ENCODE measurements at places on chromosomes 2 and 18. TPM values are rescaled to one million over a fixed set of nuclear protein-coding genes. Genes with fewer than 3 reads are reported as not detected.

EMX1 gene
- not detected for total RNA-seq

DNA sequence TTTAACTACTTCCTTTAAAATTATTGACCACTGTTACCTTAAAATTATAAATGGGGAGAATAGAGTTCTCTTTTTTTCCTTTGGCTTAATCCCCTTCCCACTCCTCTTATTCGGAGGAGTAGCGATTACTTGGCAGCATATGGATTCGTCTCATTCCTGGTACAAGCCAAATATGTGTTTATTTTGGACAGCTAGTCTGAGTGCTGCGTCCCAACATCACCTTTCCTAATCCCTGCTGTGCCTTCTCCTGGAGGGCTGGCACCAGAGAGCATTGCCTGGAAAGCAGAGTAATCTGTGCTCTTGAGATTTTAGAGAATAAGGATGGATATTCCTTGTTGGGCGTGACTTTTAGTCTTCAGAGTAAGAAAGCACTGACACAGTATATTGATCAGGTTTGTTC, 185.6 kb downstream of the AGAP1 start:
- no peaks in the 10 kb centered on the region for H3K4me1 ChIP-seq
- no peak overlapping the region for H3K27ac ChIP-seq
- H3K27me3 ChIP-seq: peaks cover 9% of the 10 kb centered on the region
- no peak for DNase-seq
- H3K36me3 ChIP-seq: no peaks in the 10 kb centered on the region

DNA sequence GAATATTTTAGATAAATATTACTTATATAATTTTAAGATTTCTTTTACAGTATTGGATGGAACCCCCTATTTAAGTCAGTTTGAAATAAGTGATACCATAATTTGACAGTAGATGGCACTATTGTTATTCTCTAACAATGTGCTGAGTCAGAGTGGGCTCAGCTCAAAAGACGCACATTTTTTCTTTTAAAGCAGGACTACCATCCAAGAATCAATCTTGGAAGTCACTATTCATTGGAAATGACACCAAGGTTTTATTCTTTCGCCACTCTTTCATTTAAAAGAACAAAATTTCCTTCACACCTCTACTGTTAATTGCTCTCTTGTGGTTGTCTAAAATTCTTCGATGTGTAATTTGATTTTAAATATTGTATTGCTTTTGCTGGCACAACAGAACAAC, 32.6 kb upstream of the SPAG16 start:
- no peaks in the 10 kb centered on the region for H3K36me3 ChIP-seq
- peaks cover 3% of the 10 kb centered on the region for H3K27me3 ChIP-seq
- no peaks in the 10 kb centered on the region for H3K4me1 ChIP-seq
- H3K27ac ChIP-seq: no peak overlapping the region

UGT1A4 gene
- total RNA-seq: not detected

- no peaks in the 10 kb centered on the region for H3K27me3 ChIP-seq
- H3K27ac ChIP-seq: no peak overlapping the region
Observed at GRCh38 chr18:55634545-55634944, 46.6 kb upstream of the TCF4 start.

DNA sequence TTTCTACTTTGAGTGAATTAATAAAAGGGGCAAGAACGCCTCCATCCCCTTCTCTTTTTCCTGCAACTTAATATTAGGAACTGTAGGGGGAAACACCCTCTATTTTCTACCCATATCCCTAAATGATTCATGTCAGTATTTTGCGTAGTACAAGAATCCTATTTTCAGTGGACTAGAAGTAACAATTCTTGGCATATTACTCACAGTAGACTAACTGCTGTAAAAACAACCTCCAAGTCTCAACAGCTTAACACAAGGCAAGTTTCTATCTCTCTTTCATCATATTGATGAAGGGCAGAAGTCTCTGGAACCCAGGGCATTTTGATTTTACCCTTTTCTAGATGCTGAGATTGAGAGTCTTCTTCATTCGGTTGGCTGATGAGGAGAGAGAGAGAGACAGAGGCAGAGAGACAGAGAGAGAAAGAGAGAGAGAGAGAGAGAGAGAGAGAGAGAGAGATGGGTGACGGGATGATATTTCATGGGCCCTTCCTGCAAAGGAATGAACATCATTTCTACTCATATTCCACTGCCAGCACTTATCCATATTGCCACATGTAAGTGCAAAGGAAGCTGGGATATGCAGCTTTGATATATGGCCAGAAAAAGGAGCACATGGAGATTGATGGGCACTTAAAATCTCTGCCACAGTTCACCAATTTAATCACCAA, 481.6 kb downstream of the LPIN1 start:
- no peaks in the 10 kb centered on the region for H3K27me3 ChIP-seq
- no peak overlapping the region for H3K27ac ChIP-seq
- H3K4me1 ChIP-seq: no peaks in the 10 kb centered on the region
- no peak overlapping the region for H3K4me3 ChIP-seq
- DNase-seq: no peak
- H3K36me3 ChIP-seq: peaks cover 15% of the 10 kb centered on the region

DNA sequence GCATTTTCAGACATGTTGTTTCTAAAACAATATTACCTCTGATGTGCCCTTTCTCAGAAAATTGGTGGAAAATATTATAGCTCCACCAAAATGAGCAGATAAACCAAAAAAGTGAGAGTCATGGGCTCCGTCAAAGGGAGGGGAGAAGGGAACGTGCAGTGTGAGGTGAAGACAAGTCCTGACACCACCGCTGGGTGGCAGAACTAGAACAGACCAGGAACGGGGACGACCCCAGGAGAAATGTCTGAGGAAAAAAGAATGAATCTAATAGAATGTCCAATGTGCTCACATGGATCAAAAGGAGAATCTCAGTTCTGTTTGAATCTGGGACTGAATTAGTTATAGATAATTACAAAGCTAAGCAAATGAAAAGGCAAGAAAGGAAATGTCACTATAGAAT, 22.6 kb upstream of the BCL2 start:
- peak; percentile 46 for DNase-seq
- peaks cover 4% of the 10 kb centered on the region for H3K4me1 ChIP-seq
- H3K27ac ChIP-seq: no peak overlapping the region
- H3K27me3 ChIP-seq: no peaks in the 10 kb centered on the region
- peaks cover 50% of the 10 kb centered on the region for H3K36me3 ChIP-seq

- H3K27me3 ChIP-seq: peaks cover 1% of the 10 kb centered on the region
- no peak overlapping the region for H3K4me3 ChIP-seq
- DNase-seq: no peak
Observed at GRCh38 chr2:15914596-15915385, 25.6 kb upstream of the MYCN start.

SERPINB5 gene
- not detected for total RNA-seq

DSEL gene
- 0.12 TPM for total RNA-seq

- H3K4me1 ChIP-seq: peaks cover 82% of the 10 kb centered on the region
- H3K27me3 ChIP-seq: no peaks in the 10 kb centered on the region
- no peak overlapping the region for H3K4me3 ChIP-seq
Observed at GRCh38 chr18:23967321-23968089, 47.0 kb upstream of the TTC39C start.

DNA sequence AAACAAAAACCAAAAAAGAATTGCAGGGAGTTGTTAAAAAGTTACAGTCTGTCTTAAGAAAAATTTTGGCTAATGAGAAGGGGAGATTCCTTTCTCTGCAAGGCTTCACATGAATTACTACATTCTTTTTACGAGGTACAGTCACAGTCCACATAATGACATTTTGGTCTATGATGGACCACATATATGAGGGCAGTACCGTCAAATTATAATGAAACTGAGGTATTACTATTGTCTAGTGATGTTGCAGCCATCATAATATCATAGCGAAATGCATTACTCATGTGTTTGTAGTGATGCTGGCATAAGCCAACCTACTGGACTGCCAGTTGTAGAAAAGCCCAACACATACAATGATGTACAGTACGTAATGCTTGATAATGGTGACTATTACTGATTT, 12.5 kb downstream of the SERPINB7 start:
- no peak overlapping the region for H3K4me3 ChIP-seq
- no peak for DNase-seq
- no peaks in the 10 kb centered on the region for H3K36me3 ChIP-seq
- H3K4me1 ChIP-seq: peaks cover 6% of the 10 kb centered on the region
- H3K27me3 ChIP-seq: no peaks in the 10 kb centered on the region
- H3K27ac ChIP-seq: no peak overlapping the region

DNA sequence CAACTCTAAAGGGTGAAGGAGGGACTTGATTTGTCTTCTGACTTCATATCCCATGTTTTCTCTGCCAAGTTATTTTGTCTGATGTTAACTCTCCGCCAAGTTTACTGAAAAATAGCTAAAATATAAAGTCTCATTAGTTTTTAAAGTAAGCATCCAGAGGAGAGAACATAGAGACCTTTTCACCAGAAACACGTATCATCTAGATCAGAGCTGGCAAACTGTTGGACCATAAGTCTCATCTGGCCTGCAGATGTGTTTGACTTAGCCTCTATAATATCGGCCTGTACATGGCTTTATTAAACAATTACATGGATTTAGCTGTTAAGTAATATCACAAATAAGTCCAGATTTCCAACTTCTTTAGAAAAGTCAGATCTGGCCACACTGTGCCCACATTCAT, 182.6 kb downstream of the PLCL1 start:
- H3K27ac ChIP-seq: no peak overlapping the region
- H3K36me3 ChIP-seq: peaks cover 1% of the 10 kb centered on the region
- H3K4me3 ChIP-seq: no peak overlapping the region
- no peak for DNase-seq

- H3K4me1 ChIP-seq: no peaks in the 10 kb centered on the region
- no peaks in the 10 kb centered on the region for H3K36me3 ChIP-seq
- H3K4me3 ChIP-seq: no peak overlapping the region
Observed at GRCh38 chr18:8474661-8475060, 134.6 kb upstream of the RAB12 start.

- no peak for DNase-seq
- no peaks in the 10 kb centered on the region for H3K4me1 ChIP-seq
- no peaks in the 10 kb centered on the region for H3K36me3 ChIP-seq
- no peak overlapping the region for H3K27ac ChIP-seq
Observed at GRCh38 chr2:218017211-218018053, 14.6 kb upstream of the TNS1 start.

B3GNT7 gene
- total RNA-seq: not detected

DNA sequence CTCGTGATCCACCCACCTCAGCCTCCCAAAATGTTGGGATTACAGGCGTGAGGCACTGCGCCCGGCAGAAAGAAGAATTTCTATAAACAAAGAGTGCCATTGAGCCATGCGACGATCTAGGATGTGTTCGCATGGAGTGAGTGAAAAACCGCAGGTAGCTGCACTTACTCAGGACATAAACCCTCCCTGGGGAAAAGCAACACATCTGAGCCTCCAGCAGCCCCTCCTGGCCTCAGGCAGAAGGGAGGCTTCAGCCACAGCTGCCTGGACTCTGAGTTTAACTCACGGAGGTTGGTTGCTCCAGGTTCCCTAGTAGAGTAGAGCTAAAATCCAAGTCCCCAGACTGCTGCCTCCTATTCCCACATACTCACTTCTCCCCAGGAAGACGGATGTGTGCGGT, 11.3 kb upstream of the STK25 start:
- DNase-seq: no peak
- H3K27ac ChIP-seq: no peak overlapping the region
- H3K36me3 ChIP-seq: no peaks in the 10 kb centered on the region
- H3K27me3 ChIP-seq: peaks cover 4% of the 10 kb centered on the region
- H3K4me3 ChIP-seq: no peak overlapping the region

- no peaks in the 10 kb centered on the region for H3K27me3 ChIP-seq
- H3K27ac ChIP-seq: no peak overlapping the region
- H3K4me1 ChIP-seq: peaks cover 7% of the 10 kb centered on the region
- DNase-seq: no peak
- H3K4me3 ChIP-seq: no peak overlapping the region
- H3K36me3 ChIP-seq: no peaks in the 10 kb centered on the region
Observed at GRCh38 chr2:171706152-171706803, 19.0 kb downstream of the DYNC1I2 start.

GRCh38 chr18:57409650-57410049, 25.5 kb upstream of the ONECUT2 start:
- no peaks in the 10 kb centered on the region for H3K27me3 ChIP-seq
- no peaks in the 10 kb centered on the region for H3K4me1 ChIP-seq
- no peak for DNase-seq
- H3K27ac ChIP-seq: no peak overlapping the region
- no peaks in the 10 kb centered on the region for H3K36me3 ChIP-seq

FBXO41 gene
- 15.2 TPM for total RNA-seq

GRCh38 chr2:26237868-26238267, 6.6 kb downstream of the HADHA start:
- no peak for DNase-seq
- no peak overlapping the region for H3K4me3 ChIP-seq
- H3K27me3 ChIP-seq: no peaks in the 10 kb centered on the region
- H3K4me1 ChIP-seq: peaks cover 20% of the 10 kb centered on the region
- no peak overlapping the region for H3K27ac ChIP-seq
